ENCODE measurements at places on chromosomes 2 and 18.

DNA sequence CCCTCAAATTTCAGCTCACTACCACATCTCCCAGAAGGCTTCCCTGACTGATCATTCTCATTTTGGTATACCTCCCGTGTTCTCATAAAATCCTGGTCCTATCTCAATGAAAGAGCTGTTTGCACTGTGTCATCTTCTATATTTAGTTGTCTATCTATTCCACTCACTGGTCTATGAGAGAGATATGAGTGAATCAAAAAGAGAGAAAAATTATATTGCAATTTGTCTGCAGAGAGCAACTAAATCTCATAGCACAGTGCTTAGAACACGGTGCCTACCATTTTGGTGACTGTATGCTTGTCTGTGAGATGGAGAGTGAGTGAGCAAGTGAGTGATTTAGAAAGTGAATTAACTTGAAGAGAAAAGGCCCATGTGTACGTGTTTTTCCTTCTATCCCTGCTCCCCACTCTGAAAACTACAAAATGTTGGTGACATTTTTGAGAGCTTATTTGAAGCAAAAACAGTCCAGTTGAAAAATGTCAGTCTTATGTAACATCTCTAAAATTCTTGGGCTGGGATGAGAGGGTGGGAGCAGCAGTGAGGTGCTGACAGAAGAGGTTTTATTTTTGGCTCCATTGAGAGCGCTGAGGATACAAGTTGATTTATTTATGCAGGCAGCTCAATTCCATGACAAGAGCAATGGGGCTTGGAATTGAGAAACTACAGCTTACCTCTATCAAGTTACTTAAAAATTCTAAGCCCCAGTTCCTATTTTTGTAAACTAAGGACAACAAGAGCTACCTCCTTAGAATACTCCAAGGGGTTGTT lies 373.5 kb upstream of the CHST9 start:
- DNase-seq = no peak

GRCh38 chr2:85635011-85635410 lies 19.0 kb downstream of the USP39 start:
- DNase-seq = no peak

DNA sequence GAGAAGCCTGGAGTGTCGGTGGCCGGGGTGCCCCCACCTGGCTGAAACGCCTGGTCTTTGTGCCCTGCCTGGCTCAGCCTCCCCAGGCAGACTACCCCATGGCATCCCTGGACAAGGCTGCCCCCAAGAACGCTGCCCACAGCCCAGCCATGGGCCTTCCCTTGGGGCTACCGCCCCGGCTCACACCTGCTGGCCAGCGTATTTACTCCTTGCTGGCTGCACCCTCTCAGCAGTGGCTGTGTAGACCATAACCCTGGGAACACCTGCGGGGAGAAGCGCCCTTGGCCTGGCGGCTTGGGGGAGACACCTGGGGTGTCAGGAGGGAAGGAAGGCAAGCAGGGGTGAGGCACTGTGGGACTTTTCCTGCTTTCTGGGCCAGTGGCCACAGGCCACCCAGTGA lies 17.3 kb downstream of the CAPN10 start:
- no peak for DNase-seq

DNA sequence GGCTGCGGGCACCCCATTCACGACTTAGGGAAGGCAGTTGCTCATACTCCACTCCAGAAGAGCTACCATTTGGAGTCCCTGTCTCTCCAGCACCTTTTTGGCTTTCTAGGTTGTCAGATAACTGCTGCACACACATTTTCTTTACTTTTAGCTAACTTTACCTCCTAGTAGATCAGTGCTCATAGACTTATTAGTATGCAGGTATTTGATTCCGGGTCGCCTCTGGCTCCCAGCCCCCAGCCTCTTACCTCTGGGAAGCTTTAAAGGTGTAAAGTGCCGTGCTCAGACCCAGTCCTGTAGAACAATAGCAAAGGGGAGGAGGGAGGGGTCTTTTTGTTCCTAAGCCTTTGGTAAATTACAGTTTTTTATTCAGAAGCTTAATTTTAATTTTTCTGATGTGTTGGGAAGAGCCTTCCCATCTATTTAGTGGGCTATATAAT lies 102.9 kb downstream of the SPTBN1 start:
- DNase-seq = no peak

DNA sequence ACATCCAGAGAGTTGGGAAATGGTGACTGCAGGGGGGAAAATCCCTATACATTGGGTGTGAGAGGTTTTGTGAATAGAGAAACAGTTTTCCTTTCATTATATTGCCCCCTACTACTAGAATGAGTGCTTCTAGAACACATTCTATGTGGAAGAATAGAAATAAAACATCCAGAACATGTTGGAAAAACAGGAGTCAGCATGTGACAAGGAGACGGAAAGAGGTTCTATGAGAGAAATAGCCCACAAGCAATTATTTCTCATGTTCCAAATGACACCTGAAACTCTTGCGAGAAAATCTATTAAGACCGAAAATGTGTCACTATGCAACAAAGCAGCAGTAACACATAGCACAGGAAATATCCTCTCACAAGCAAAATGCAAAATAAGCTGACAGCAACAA lies 202.7 kb upstream of the SPOPL start:
- DNase-seq = no peak

- DNase-seq = no peak
Observed at GRCh38 chr18:7618891-7619442, 51.9 kb downstream of the PTPRM start.

DNA sequence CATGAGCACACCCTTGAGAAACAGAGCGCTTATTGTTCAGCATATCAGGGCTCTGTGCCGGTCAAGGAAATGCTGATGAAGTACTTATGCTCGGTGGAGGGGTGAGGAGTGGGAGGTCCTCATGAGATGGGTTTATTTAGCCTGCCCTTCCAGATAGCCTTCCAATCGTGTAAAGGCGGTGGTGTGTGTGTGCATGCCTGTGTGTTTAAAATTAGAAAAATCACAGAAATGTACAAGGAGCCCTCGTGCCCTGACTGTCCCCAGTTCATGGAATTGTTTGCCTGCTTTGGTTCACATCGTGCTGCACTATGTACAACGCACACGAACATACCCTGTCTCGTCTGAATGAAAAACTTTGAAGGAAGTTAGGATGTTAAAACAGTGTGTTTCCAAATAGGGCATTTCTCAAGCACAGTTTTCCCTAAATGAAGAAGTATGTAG lies 158.6 kb downstream of the AQP4 start:
- peak; percentile 52 for DNase-seq

DNA sequence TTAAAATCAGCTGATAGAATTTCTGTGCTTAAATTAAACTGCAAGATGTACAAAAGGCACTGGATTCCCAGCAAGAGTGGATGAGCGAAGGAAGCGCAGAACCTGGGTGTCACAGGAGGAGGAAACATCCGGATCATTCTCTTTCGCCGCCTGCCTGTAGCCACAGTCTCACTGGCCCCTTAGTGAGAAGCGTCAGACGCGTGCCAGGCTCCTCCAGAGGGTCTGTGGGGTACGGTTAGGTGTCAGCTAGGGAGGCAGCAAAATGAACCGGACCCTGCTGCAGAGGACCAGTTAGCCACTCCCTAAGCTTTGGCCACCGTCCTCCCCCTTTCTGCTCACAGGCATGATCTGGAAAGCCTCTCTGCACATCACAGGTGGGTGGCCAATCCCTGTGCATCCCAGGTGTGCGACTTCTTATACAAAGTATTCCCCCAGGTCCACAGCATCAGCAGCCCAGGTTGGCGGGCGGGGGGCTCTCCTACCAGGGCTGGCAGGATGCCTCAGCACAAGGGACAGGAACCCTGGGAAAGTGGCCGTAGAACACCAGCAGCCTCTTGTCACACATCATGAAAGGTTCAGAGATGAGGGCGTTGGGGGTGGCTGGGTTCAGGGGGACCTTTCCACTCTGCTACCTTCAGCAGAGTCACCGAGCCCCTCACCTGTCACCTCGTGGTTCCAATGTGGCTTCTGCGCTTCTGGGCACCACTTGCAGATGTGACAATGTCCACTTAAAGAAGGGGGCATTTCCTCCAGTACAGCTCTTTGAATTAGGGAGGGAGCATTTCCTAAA lies 61.1 kb upstream of the SLC66A3 start:
- DNase-seq = no peak

Data from fibroblast of pulmonary artery (primary cell).